ENCODE measurements at places on chromosomes 3 and 15.
A peak's percentile ranks its signal among the peaks of the same experiment; 100 is the strongest.

DNA sequence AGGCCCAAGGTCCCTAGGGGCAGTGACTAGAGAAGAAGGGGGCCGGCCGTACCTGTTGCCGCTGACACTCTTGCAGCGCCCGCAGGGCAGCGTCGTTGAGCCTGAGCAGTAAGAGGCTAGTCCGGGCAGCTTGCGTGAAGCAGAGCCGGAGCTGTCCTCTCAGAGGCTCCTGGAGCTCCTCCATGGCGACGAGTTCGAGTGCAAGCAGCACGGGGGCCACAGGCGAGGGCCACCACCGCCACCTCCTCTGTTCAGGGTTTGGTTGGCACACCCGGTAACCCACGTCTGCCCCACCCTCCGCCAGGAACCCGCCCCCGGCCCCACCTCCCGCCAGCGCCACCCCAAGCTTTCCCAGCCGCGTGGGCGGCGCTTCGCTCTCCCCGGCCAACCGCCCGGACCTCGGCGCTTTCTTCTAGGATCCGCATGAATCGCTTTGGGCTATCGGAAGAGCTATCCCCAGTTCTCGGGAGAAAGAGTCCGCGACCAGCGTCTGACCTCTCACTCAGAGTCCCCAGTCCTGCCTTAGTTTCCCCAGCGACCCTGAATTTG is at the start of gene ELL3:
TSS of gene ELL3 (minus strand) at position 249 of the 549 bp plus-strand sequence. CDS start at position 184, 65 bp downstream.
- DNase-seq: no peak

GRCh38 chr3:146967783-146968182 is 362.6 kb upstream of the PLSCR5 start:
- no peak for DNase-seq

DNA sequence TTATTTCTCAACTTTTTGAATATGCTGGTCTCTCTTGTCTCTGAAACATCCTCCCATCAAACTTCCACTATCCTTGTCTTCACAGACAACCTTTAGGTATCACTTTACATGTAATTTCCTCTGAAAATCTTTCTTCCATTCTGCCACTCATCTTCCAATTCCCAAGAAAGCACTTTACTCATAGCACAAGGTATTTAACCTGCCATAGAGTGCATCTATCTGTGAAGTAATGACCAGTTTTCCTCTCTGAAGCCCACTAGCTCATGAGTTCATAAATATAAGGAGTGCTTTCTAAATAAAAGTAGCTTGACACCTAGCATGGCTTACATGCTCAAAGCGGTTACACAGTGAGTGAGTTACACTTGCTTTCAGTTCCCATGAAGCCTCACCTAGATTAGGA is 160.7 kb upstream of the CMC1 start:
- DNase-seq: no peak

DNA sequence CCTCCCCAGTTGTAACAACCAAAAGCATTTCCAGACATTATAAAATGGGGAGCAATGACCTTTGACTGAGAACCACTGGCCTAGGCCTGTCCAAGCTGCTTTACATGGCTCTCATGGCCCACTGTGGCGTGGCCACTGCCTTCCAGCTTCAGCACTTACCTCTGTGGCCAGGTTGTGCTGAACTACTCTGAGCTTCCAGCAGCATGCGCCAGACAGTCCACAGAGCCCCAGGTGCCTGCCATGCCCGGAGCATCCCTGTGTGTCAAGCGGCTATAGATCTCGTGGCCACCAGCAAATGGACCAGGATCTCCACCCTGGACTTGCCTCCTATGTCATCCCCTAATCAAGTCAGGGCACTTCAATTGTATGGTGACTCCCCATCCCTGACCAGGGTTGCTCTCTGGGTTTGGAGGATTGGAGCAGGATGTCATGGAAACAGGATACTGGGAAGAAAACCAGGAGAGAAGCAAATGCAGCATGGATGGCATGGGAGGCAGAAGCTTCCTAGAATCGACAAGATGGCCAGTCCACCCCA is 199.7 kb downstream of the UACA start:
- DNase-seq: no peak

- no peak for DNase-seq
Measured at GRCh38 chr15:28273468-28273867, 48.5 kb downstream of the HERC2 start.

DNA sequence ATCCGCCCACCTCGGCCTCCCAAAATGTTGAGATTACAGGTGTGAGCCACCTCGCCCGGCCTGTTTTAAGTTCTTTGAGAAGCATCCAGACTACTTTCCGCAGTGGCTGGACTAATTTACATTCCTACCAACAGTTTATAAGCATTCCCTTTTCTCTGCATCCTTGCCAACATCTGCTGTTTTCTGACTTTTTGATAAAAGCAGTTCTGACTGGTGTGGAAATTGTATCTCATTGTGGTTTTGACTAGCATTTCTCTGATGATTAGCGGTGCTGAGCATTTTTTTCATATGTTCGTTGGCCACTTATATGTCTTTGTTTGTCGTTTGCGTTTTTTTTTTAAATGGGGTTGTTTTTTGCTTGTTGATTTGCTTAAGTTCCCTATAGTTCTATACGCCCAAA is 208.4 kb upstream of the DPPA4 start:
- no peak for DNase-seq

DNA sequence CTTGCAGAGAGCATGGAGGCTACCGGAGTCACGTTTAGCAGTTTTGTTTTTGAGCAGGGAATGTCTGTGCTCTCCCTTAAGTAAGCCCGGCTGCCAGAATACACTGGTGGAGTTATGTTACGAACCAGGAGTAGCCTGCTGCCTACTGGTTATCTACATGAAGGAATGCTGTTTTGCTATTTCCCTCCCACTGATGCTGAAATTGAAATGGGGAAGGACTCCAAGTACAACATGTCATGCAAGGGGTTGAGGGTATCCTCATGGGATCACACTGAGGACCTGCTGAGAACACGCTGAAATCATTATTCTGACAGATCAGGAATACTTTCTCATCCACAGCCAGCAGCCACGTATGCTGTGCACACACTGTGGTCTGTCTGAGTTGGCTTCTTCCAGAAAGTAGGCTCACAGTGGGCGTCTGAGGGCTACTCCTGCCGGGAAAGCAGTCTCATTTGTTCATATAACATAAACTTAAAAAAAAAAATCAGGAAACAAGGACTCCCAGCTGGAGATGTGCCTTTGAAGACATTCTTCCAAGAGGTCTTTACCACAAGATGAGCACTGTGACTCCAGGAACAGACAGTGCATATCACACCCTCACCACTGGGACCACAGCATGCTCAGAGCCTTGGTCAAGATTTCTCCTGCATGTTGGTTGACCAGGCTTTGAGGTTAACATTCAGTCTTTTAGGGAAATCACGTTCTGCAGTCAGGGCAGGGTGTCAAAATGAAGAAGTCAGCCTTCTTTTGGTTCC is 300.4 kb upstream of the RASGRP1 start:
- DNase-seq: no peak

DNA sequence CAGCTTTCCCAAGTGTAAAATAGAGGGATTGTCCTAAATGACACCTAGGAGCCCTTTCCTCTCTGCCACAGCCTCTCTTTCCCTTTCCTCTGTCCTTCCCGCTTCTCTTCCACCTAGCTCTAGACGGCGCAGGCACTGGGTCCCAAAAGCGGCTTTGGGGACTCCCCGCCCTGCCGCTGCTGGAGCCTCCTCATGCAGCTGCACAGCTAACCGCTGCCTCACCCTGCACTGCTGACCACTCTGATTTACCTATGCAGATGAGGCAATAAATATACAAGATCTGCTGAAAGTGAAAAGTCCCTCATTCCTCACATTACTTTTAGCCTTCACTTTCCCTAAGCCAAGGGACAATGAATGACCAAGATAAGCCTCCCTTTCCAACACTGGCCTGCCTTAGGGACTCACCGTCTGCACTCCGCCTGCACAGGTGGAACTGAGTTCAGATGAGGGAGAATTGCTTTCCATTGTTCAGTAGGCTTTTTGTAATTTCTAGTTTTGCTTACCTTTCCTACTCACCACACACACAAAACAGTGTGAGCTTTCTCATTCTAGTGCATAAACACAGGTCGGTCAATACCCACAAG is 197.5 kb upstream of the BCL6 start:
- DNase-seq: no peak

- DNase-seq: no peak
Measured at GRCh38 chr3:77039606-77040171, at the start of gene ROBO2. Gene ROBO2 (plus strand): TSS chr3:77040099. CDS start chr3:77040786, 687 bp downstream.

GRCh38 chr15:31268911-31269784 is 57.5 kb upstream of the KLF13 start:
- no peak for DNase-seq

- DNase-seq: no peak
Measured at GRCh38 chr3:183400352-183400751, 28.1 kb downstream of the MCF2L2 start.

- no peak for DNase-seq
Measured at GRCh38 chr15:69105451-69105985, 54.9 kb upstream of the GLCE start.

DNA sequence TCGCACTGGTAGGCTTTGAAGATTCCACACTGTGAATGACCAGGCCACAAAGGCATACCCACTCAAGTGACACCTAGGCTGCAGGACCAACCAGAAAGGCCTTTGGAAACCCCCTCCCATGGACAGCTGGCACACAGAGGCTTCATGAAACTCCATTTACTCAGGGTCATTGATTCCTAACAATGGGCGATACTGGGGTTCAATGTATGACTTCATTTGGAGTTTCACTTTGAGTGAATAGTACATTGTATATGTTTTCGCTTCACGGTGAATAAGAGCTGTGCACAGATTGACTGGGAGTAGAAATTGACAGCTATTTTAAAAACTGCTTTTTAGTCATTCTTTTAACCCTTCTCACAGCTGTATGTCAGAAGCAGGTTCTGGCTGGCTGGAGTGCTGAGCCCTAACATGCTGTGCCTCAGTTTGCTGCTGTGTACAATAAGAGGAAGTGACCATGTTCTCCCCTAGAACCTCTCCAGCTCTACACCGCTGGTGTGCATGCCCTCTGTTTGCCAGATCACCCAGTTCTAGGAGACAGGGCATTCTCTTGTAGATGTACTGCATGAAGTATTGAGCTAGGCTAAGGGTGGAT is 15.4 kb upstream of the CX3CR1 start:
- DNase-seq: no peak

- no peak for DNase-seq
Measured at GRCh38 chr3:59367150-59367549, 317.3 kb upstream of the CFAP20DC start.

DNA sequence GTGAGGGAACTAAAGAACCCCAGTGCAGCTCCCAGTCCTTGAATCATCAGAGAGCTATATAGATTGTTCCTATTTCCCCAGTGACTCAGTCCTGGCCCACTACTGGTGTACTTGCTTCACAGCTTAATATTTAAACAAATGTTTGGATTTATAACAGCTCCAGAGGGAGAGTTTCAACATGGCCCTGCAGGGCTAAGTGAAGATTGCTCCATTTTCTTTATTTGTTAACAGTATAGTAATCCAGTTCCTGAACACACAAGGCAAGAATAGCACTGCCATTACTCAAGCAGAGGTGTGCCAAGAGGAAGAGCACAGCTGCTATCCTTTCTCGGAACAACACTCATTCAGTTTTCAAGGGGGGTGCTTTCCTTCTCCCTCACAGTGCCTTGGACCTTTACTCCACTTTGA is 6.5 kb downstream of the SQOR start:
- no peak for DNase-seq

GRCh38 chr3:57998366-57999283 is 9.6 kb upstream of the FLNB start:
- DNase-seq: no peak

DNA sequence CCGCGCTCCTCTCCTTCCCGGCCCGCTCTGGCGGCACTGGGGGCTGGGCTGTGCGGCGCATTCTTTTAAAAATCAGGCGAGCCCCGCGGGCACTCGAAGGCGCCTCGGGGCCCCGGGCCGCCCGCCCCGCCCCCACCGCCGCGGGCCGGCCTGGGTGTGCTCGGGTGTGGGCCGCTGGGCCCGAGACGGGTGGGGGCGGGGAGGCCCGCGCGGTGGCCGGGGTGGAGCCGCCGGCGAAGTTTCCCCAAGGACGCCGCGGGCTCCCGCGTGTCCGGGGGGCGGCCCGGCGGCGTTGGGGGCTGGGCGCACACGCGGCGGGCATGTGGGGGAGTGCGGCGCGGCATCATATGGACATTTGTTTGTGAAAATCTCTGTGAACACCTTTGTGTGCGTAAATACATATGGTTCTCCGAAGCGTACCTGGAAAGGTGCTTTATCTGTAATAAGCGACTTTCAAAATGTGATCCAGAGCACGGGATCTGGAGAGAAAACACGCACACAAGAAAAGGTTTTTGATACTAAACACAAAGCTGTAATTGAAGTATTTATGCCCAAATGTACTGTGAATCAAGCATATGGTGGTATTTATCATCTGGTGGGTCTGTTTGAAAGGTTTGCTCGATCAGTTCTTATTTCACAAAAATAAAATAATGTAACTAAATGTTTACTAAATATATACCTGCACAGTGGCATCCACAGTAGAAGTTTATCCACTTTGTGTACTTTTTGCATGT is 612 bp upstream of the TBL1XR1 start:
- no peak for DNase-seq

GRCh38 chr15:29611057-29611456 is 211.2 kb downstream of the TJP1 start:
- no peak for DNase-seq

DNA sequence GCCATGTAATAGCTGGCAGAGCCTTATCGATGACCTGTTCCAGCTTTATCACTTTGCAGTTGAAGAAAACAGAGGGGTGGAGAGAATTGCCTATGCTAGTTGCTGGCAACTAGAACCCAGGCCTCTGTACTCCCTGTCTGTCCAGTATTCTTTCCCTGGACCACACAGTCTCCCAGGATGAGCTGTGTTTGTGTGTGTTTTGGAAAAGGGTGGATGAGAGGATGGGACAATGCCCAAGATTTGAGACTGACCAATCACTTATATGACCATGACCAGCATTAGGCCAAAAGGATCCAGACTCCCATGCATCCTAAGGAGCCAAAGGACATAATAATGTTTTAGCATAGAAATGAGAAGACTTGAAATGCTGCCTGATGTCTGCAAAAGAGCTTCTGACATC is 102.6 kb downstream of the CD200R1L start:
- no peak for DNase-seq

- no peak for DNase-seq
Measured at GRCh38 chr3:185852635-185853034, 27.8 kb upstream of the IGF2BP2 start.

DNA sequence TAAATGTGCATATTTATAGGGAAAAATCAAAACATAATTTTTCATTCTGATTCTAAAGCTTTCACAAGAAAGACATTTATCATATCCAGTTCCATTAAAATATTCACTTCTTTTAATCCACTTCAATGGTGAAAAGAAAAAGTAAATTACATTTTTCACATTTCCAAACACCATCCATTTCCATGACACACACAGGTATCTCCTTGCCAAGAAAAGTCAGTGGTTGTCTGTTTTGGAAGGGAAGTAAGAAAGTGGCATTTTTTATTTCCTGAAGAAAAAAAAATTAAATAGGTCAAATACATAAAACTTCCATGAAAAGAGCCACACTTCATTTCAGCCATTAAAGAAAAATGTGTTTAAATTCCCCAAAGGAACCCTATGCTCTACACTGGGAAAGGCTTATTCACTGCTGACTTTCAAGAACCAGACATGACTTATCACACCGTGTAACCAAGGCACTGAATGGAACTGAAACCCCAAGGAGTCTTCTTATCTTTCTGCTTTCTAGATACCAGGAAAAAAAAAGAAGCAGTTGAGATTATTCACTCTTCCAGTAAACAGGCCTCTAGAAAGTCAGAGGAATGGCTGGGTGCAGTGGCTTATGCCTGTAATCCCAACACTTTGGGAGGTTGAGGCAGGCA is 44.5 kb downstream of the OSBPL10 start:
- no peak for DNase-seq

- no peak for DNase-seq
Measured at GRCh38 chr3:13594991-13595421, 46.1 kb downstream of the FBLN2 start.

- no peak for DNase-seq
Measured at GRCh38 chr3:195868866-195869412, 39.4 kb downstream of the TNK2 start.

- peak; percentile 79 for DNase-seq
Measured at GRCh38 chr3:53261712-53262111, 5.9 kb upstream of the TKT start.

Measured in keratinocyte (primary cell).